ENCODE measurements at places on chromosomes 2 and 18.

GRCh38 chr18:73766910-73767515, 380.6 kb downstream of the FBXO15 start:
- no peak for DNase-seq

DNA sequence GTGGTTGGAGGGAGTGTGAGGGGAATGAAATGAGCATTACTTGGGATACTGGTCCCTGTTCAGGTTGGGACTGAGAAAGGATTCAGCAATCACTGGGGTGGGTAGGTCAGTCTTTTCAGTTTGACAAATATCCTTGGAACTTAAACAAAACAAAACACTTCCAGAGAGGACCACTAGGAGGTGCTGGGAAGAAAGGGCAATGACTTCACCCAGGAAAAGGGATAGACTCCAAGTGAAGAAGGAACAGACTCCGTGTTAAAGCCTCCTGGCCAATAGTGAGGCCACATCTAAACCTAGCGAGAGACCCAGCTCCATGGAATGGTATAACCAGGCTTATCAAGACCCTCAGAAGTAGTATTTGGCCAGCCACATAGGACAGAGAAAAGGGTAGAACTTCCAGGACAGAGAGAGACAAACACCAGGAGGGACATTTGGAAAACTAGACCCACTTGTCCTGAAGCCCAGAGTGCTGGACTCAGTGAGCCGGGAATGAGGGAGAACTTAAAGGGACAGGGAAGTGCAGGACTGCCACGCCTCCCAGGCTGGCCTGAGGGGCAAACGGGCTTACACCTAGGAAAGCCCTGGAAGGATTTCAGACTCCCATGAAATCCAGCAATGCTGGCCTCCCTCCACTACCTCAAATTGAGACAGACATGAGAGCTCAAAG, 19.6 kb upstream of the KCNG3 start:
- no peak for DNase-seq

DNA sequence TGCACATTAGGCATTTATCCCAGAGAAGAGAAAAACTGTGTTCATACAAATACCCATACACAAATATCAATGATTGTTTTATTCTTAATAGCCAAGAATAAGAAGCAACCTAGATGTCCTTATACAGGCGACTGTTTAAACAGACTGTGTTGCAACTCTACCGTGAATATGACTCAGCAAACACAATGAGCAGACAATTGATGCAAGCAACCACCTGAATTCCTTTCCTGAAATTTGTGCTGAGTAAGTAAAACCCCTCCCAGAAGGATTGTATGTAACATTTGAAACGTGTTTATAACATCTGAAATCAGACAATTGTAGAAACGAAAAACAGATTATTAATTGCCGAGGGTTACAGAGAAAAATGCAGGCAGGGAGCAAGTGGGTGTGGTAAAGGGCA, 621.9 kb upstream of the SOX11 start:
- no peak for DNase-seq

- no peak for DNase-seq
Measured at GRCh38 chr18:59079264-59079663, 60.4 kb upstream of the SEC11C start.

GRCh38 chr2:1010415-1010930, 59.8 kb downstream of the SNTG2 start:
- no peak for DNase-seq

Measured in activated gamma-delta T cell treated with Interleukin-2 at 50 U/mL for 16 hours (primary cell).